ENCODE measurements at places on chromosomes 1 and 21.

DNA sequence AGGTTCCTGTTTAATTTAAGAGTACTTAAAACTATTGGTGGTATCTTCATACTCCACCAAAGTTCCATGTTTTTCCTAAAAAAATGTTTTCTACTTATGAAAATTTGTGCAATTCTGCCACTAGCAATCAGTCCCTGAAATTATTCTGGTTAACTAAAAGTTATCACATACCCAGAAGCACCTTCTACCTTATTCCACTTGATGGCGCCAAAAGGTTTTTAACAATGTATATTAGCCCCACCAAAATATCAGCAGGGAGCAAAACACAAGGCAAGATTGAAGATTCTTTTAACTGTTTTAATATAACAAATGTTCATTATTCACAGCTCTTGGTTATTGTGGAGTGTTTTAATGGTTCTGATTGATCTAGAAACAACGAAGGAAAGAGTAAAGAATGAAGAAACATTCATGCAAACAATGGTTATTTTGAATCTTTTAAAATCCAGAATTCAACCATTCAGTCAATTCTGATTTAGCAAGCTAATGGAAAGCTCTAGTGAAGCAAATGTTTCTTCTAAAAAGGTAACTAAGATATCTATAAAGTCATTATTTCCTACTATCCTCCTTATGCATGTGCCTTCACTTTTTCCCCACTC, 67.2 kb downstream of the TTLL7 start:
- DNase-seq: peak; percentile 13

DNA sequence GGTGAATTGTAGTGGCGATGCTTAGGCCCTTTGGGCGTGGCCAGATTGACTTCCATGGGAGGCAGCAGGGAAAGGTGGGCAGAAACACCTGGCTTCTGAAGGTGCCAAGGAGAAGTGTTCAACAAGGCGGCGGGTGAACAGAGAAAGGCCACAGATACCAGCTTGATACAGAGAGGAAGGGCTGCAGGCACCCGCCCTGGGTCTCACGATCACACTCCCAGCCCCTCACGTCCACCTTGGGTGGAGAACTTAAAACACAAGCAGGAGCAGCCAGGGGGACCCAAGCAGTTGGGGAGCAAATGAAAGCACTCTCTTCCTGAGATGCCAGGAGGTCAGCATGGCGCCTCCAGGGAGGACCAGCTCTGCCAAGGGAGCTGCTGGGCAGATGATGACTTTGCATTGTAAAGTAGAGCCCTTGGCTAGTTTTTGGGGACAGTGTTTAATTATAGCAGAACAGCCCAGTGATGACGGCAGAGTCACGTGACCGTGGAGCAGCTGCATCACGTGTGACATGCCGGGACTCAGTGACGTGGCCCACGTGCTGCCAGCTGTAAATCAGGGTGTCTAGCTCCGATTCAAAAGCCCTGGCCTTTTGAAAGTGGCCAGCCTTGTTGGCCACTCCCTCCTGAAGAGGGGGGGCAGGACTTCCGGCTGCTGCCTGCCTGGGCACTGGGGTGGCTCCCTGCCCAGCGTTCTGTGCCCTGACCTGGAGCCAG, 19.0 kb downstream of the SLC37A1 start:
- DNase-seq: no peak

GRCh38 chr1:151197863-151198253, 494 bp upstream of the PIP5K1A start:
- no peak for DNase-seq

- DNase-seq: peak; percentile 59
Observed at GRCh38 chr21:45255381-45256020, 32.2 kb downstream of the POFUT2 start.

GRCh38 chr1:47663286-47663685, 225.4 kb downstream of the FOXD2 start:
- no peak for DNase-seq

DNA sequence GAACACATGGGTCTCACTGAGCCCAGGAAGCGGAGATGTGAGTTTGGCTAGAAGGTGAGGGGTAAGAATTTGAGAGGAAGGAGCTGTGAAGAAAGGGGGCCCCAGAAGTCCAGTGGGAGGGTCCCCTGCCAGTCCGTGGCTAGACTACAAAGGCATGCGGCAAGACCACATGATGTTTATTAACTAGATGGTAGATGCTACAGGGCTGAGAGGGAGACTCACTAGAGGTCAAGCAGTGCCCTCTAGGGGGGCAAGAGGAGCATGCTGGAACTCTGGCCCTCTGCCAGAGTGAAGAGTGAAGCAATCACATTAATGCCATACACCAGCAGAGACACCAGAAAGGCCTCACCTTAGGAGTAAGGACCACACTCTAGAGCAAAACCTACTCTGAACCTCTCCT, 12.2 kb downstream of the KIAA0319L start:
- DNase-seq: no peak

DNA sequence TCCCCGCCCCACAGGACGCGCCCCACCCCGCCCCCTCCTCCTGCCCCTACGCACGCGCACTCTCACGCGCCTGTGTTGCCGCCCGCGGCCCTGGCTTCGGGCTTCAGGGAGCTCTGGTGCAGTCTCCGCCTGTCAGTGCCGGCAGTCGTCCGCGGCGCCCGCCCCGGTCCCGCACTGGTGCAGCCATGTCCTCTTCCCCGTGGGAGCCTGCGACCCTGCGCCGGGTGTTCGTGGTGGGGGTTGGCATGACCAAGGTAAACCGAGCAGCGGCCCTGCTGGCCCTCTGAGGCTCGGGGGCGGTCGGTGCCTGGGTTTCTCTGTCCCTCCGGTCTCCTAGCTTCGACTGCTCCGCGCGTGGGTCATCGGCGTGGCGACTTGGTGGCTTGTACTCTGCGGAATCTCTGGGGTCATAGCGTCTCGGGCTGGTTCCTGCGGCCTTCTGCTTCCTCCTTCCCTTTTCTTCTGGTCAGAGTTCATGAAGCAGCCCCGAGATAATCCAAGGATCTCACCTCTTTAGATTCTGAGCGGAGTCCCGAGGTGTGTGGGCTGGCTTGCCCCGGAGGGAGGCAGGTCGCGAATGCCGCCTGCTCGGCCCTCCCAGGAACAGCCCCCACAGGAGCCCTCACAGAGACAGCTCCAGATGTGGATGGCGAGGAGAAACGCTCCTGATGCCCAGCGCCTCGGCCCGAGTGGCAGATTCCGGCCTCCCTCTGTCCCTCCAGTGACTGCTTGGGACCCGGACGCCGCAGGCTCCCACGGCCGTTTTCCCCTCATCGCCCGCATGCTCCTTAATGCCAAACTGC, at the start of gene SCP2:
SCP2 (plus strand) TSS at position 65 of the 803 bp plus-strand sequence; CDS start at position 186, 121 bp downstream.
- DNase-seq: peak; percentile 75

- no peak for DNase-seq
Observed at GRCh38 chr1:230087028-230087716, 20.1 kb downstream of the GALNT2 start.

DNA sequence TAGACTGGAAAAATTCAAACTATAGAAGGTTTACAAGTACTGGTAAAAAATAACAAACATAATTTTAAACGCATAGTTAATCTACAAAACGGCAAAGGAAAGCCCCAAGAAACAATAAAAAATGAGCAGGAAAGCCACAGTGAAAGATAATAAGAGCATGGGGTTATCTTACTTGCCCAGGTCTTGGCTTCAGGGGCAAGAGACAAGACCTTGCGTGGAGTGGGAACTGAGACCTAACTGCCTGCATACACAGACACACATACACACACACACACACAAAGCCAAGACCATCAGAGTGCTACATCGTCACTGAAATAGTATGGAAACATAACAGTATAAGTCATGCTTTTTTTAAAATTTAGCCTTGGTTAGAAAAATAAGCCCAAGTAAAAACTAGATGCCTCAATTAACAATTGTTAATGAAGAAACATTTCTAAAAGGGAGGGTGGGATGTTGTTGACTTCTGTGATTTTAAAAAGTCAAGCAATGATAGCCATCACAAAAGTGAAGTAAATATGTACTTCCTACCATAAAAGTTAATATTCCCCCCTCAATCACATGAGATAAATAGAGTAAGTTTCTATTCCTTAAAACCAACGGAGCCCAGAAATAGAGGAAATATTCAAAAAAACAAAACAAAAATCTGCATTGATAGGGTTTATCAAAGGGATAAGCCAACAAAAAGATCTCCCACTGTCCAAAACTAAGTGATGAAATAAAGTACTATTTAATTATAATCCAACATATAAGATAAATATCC, 29.4 kb upstream of the CRP start:
- DNase-seq: no peak

DNA sequence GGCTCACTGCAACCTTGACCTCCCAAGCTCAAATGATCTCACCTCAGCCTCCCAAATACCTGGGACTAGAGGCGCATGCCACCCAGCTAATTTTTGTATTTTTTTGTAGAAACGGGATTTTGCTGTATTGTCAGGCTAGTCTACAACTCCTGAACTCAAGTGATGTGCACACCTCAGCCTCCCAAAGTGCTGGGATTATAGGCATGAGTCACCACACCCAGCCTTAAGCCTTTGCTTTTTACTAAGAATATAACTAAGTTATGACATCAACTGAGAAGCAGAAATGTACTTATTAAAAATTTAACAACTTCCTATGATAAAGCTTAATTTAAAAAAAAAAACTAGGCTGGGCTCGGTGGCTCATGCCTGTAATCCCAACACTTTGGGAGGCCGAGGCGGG, 8.9 kb upstream of the LSS start:
- DNase-seq: no peak

DNA sequence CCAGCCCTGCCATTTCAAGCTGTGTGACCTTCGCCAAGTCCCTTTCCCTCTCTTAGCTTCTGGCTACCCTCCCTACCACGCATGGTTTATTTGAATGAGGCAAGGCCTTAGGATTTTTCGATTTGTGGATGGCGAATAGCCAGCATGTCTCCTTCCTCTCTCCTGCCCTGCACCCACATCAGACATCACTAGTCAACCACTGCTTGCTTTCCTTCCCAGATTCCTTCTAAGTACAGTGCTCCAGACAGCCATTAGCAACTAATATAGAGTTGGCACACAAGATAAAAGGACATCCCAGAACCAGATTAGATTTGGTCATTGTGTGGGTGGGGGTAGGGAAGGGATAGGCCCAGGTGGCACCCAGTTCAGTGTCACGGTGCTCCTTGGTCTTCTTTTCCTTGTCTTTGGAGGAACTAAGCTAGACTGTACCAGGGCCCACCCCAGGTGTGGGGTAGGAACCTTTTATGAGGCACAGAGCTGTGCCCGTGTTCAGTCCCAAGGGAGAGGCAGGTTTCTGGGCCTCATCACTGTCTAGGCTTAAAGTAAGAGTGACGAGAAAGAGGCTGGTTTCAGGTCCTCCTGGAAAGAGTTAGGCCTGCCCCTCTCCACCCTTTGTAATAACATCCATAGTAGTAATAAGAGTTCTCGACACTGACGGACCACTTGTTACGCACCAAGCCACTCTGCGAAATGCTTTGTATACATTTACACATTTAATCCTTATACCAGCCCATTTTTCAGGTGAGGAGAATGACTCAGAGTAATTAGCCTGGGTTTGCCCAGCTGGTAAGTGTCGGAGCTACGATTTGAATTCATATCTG, 8.6 kb downstream of the ALPL start:
- DNase-seq: no peak

DNA sequence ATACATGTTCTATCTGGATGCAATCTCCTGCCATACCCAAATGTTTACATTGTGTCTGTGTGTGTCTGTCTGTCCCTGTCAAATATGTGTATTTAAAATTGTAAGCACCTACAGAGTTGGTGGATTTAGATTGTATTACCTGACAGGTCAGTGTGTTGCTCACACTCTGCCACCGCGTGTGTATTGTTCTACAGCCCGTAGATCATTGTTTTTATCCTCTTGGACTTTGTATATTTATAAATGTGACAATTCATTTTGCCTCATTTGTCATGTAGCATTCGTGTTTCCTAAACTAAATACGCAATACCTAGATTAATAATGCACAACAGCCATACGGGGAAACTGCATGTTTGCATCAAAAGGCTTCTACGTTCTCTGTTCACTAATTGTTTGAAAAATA, 634 bp downstream of the ALG14 start:
- DNase-seq: no peak

DNA sequence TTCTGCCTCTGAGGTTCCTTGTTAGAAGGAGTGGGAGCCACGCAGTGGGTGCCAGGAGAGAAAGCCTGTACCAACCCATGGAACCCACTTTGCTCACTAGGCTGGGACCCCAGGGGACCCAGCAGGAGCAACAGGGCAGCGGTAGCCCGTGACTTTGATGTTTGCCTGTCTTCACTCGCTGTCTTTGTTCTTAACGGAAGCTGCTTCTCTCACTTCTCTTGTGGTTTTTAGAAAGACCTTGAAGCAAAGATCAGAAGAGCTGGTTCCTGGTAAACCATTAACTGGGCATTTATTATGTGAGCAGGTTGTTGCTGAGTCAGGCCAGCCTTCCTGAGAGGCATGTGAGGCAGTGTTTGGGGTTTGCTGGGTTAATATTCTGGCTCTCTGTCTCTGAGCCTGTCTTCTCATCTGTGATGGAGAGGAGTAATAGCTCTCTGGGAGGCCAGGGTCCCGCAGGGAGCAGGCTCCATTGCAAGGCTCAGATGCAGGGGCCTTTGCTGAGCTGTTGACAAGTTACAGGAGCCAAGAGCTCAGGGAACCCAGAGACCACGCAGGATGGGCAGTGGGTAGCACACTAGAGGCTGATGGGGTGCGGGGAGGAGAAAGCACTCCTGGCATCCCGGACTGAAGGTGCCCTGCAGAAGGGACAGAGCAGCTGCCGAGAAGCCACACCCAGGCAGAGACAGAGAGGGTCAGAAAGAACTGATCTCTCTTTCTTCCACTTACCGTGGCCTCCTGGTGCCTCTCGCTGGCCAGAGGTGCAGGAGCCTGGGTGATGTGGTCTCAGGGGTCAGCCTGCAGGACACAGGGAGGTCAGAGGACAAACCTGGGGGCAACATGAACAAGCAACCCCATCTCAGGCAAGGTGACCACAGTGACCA, 367.5 kb upstream of the C1orf174 start:
- no peak for DNase-seq

- DNase-seq: no peak
Observed at GRCh38 chr1:232954594-232955365, 4.4 kb downstream of the NTPCR start.

DNA sequence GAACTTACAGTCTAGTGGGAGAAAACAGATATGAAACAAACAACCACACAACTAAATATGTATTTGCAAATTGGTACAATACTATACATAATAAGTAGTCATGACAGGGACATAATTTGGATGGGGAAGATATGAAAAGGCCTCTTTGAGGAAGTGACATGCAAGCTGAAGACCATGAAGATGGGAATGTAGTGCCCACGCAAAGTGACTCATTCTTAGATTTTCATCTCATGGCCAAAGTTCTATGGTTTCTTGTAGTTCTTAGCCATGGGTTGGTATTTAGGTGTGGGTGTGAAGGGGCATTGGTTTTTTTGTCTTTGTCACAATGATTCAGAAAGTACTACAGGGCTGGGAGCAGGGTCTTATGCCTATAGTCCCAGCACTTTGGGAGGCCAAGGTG, 105.4 kb upstream of the FAM78B start:
- DNase-seq: no peak

DNA sequence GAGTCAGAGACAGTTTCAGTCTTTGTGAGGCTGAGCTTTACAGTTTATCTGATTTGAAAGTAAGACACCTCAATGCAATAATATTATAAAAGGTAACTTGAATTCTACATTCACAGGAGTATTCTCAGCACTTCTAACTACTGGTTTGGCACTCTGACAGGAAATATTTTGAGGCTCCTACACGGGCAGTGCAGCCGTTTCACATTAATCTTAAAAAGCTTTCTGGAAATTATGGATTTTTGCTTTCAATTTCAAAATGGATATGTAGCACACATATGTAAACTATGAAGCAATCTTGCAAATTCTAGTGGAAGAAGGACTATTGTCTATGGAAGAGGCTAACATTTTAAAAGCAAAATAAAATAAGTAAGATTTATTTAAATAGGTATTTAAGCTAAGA, 262.9 kb upstream of the SNX7 start:
- DNase-seq: no peak

GRCh38 chr1:153360592-153361479, 3.2 kb downstream of the S100A9 start:
- DNase-seq: no peak
